ENCODE measurements at places on chromosomes 6 and 20.

- peak; percentile 34 for DNase-seq
These were observed 65.9 kb downstream of the PTPN1 start for GRCh38 chr20:50575865-50576720.

DNA sequence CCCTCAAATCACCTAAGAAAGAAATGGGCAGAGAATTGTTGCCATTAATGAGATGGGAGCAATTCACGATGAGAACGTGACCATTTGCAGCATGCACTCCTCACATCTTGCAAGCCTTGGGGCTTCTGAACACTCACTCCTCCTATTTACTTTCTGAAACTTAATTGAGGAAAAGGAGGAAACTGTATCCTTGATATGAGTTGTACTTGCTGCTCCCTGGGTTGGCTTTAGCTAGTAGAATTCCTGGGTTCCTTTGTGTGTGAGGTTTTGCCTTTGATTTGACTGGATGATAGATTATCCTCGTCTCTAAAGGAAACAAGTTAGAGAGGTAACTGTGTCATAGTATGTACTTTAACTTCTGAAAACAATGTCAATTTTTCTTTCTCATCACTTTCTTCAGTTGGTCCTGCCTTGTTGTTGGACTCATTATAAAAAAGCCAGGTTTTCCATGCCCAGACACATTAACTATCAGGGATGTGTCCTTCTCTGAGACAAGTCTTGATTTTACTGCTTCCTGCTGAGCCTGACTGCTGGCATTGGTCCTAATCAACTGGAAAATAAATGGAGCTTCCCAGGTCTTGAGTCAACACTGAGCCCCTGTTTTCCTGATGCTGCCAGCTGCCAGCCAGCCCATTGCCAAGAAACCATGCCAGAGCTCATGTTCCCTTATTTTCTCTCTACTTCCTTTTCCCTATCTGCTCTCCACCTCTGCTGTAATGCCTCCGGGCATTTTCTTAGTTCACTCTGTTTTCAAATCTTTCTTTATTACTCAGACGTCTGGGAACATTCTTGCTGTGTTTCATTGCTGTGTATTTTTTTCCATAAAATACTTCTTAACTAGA lies 6.0 kb upstream of the MRAP2 start:
- no peak for DNase-seq

GRCh38 chr6:168411793-168412192 lies 29.2 kb upstream of the SMOC2 start:
- DNase-seq: no peak

GRCh38 chr20:53788253-53789022 lies 194.8 kb upstream of the ZNF217 start:
- peak; percentile 2 for DNase-seq

DNA sequence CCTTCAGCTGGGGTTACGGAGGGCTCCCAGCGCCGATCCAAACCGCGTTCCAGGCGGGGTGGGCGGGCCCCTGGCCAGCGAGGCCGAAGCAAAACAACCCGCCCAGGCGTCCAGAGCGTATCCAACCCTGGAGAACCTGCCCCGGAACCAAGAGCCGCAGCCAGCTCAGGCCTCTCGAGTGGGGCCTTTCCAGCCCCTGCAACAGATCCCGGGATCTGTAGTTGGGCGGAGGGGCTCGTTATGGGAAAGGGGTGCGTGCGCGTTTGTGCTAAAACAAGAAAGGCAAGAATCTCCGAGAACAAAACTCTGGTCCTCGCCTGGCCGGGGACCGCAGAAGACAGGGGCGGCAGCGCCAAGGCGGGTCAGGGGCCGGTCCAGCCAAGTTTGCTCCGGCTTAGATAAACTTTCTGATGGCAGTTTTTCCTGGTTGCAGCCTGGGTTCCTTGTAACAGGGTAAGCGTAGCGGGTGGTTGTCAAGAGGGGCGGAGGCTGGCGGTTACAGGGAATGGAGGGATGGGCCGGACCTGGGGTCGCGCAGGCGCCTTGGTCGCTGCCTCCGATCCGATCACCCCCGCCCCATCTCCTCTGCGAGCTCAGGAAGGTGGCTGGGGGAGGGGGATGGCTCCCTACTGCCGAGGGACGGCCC lies 448 bp upstream of the RIN2 start:
- DNase-seq: peak; percentile 45

DNA sequence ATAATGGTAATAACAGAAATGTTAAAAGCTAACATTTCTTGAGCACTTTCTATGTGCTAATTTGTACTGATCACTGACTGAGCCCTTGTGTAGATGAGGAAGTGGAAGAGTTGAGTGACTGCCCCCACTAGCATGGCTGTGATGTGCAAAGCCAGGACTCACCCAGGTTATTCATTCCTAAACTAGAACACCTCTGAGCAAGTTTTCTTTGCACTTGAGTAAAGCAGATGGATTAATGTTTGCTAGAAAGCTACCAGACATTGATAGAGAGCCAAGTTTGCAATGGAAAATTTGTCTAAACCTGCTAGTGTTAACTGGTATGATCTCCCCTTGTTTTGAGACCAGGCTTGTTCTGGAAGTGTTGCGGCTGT lies 467.4 kb upstream of the PLCB4 start:
- DNase-seq: no peak

All from RCC 7860 (cell line).